ENCODE measurements at places on chromosomes 11 and 22.

DNA sequence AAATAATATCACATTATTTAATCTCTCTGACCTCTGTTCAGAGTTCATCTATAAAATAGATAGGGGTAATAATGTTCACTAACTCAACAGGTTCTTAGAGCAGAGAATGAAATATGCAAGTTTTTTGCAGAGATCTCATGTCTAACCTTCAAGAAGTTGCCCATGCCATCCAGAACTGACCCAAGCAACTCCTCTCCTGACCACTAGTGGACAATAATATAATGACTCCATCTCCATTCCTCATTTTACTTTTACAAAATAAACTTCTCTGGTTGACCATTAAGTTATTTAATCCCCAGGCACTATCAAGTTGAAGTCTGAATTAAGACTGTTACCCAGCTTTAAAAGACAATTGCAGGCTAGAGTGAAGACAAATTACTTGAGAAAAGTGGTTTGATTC is 382.6 kb downstream of the KCNA4 start:
- DNase-seq, result no peak

- DNase-seq, result no peak
Measured at GRCh38 chr11:81869351-81870065, 864.2 kb downstream of the FAM181B start.

- DNase-seq, result no peak
Measured at GRCh38 chr22:49930596-49931412, 12.4 kb downstream of the CRELD2 start.

DNA sequence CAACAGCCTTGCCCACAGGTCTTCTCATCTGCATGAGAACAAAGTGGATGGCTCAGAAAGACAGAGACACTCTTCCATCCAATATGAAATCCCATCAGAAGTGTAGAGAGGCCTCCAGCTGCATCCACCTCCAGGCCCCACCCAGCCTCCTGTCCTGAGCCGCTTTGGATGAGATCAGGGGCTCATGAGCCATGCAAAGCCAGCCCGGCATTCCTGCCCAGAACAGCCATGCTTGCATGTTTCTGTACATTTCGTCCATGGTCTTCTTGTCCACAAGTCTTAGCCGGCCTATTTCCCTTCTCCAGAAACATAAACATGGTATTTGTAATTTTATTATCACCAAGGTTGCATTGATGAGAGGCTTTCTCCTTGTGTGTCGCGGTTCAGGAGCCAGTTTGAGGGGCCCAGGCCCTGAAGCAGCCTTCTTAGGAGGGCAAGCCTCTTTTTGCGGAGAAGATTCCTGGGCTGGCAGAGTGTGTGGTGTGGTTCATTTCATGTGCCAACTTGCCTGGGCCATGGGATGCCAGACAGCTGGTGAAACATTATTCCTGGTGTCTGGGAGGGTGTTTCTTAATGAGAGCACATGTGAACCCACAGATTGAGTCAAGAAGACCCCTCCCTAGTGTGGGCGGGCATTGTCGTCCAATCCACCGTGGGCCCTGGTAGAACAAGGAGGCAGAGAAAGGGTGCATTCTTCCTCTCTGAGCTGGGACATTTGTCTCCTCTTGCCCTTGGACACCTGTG is 928.9 kb downstream of the TBC1D22A start:
- DNase-seq, result no peak

Data from omental fat pad (tissue), 4 donors.